ENCODE measurements at places on chromosomes 12 and 14. TPM values are rescaled to one million over a fixed set of nuclear protein-coding genes. Genes with fewer than 3 reads are reported as not detected.

GRCh38 chr12:1907652-1908611 lies 10.5 kb downstream of the CACNA2D4 start:
- H3K27me3 ChIP-seq, result peaks cover 6% of the 10 kb centered on the region
- no peaks in the 10 kb centered on the region for H3K4me1 ChIP-seq
- no peak overlapping the region for H3K27ac ChIP-seq
- peaks cover 7% of the 10 kb centered on the region for H3K36me3 ChIP-seq

ATG14 gene
- 11.1 TPM for total RNA-seq

DNA sequence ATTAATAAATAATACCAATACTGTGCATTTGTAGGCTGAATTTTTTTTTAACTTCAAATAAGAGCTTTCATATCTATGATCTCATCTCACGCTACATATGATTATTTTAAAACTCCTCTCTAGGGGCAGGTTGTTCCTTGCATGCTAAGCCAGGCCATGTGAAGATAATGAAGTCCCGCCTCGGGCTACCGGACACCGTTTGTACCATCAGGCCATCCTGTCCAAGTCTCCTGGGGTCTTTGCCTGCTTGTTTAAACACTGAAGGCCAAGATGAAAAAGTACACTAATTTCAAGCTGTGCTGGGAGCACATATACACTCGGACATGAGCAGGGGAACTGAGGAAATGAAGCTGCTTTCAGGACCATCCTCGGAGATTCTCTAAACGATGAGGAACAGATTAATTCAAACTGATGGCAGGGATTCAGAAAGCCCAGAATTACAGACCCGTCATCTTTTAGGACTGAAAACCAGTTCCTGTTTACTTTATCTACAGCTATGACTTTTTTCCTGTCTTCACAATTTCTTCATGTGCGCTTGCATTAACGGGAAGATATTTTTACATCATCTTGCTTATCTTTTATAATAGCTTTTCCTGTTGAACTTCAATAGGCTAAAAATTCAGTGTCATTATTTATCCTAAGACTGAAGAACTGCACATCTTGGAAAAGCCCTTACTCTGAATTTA lies 6.3 kb upstream of the ABHD12B start:
- peaks cover 1% of the 10 kb centered on the region for H3K27me3 ChIP-seq
- H3K4me3 ChIP-seq, result no peak overlapping the region
- no peaks in the 10 kb centered on the region for H3K36me3 ChIP-seq
- no peak for DNase-seq
- no peak overlapping the region for H3K27ac ChIP-seq

EXOC3L4 gene
- not detected for total RNA-seq

PTHLH gene
- 1.8 TPM for total RNA-seq

DNA sequence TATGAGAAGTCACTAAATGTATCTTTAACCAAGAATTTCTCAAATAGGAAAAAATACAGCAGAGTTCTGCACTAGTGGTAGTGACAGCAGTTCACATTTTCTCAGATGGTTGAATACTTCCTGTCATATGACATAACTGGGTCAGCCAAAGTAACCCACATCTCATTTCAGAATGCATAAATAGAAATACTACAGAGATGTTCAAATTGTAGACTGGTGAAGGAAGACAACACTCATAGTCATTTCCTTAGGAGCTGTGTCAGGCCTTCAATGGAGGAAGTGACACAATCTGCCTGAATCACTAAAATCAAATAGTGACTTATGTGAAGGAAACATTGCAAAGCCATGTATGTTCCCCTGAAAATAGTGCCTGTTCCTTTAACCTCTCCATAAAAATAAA lies 32.4 kb downstream of the FERMT2 start:
- peaks cover 90% of the 10 kb centered on the region for H3K4me1 ChIP-seq
- DNase-seq, result no peak
- H3K27ac ChIP-seq, result peak overlapping the region; percentile 95
- no peaks in the 10 kb centered on the region for H3K27me3 ChIP-seq
- peaks cover 17% of the 10 kb centered on the region for H3K36me3 ChIP-seq

DNA sequence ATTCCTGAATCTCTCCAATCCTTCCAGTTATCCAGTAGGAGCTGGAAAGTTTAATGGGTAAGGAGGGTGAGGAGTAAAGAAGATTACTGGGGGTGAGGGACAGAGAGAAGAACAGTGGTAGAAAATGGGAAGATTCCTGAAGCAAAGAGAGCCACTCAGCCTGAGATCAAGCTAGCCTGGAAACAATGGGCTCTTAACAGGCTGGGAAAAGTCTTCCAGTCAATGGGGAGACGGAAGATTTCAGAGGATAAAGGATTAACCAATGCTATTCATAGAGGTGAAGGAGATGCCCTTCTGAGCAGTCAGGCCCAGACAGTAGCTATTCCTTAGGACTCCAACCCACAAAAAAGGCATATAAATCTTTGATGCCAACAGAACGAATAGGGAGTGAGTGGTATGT lies 14.8 kb downstream of the GDF11 start:
- H3K4me1 ChIP-seq, result peaks cover 4% of the 10 kb centered on the region
- no peak for DNase-seq
- H3K27me3 ChIP-seq, result no peaks in the 10 kb centered on the region
- peaks cover 36% of the 10 kb centered on the region for H3K36me3 ChIP-seq

Data from chondrocyte (in vitro differentiated cells).